ENCODE measurements at places on chromosomes 5 and 9.

- no peak for DNase-seq
Measured at GRCh38 chr5:122844910-122845228, 544 bp upstream of the SNX24 start.

DNA sequence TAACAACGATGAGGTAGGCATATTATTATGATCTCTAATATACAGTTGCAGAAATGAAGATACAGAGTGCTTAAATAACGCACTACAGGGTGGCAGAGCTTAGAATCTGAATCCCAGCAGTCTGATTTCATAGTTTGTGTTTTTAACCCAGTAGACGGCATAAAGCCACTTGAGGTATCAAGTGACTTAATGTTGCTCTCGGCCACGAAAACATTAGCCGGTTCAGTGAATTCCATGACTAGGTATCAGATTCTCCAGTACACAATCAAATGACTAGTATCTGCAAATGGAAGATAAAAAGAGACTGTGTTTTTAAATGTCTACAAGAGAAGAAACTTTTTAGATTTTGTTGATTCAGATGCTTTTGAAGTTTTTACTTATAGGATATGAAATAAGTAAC lies 24.8 kb downstream of the SMC2 start:
- DNase-seq, result no peak

DNA sequence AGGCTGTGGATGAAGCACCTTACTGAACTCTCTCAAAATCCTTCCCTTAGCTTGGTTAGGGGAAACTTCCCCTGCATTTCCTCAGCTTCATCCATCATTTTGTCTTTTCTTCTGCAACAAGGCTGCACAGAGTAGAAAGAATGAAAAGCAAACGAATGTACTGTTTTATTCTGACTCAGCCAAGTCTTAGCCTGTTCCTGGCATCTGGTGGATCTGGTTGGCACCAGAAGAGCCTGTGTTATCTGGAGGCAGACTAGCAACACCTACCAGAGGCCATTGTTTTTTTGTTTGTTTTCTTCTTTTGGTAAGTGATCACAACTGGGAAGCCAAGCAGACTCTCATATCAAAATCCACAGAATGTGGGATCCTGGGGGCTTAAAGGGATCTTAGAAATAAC lies 200.7 kb downstream of the FANCC start:
- DNase-seq, result peak; percentile 21

DNA sequence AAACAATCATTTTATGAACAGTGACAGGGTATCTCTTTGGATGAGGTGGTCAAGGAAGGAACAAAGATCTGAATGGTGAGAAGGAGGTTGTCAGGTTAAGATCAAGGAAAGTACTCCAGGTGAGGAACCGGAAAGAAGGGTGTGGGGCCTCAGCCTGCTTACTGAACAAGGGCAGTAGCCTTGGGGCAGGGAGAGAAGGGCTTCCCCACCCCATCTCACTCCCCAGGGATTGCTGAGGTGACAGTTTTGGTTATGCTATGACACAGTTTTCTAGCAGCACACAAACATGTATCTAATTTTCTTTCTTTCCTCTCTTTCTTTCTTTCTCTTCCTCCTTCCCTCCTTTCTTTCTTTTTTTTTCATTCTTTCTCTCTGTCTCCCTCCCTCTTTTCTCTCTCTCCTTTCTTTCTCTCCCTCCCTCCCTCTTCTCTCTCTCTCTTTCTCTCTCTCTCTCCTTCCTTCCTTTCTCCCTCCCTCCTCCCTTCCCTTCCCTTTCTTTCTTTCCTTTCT lies 4.1 kb upstream of the HDHD3 start:
- no peak for DNase-seq

GRCh38 chr9:129897263-129897662 lies 62.0 kb downstream of the USP20 start:
- no peak for DNase-seq

DNA sequence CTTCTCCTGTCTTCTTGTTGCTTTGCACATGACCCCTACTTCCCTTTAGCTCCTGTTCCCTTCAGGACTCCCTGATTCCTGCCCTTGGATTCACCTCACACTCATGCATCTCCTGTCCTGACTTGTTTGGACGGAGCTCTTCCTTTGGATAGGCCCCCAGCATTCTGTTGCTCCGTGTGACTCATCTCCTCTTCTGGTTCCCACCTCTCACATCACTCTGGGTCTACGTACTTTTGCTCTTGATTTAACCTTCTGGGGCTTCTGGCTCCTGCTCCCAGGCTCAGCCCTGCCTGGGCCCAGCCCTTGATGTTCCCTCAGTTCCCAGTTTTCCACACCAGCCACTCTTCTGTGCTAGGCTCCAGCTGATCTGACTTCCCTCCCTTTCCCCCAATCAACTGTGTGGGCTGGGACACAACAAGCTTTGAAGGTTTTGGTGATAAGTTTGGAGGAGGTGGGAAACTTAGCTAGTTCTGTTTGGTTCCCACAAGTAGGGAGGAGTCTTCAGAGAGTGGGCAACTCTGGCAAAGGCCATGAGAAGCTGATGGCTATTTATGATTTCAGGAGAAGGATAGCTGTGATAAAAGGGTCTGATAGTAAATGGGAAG lies 331.5 kb downstream of the ARHGEF28 start:
- DNase-seq, result no peak

DNA sequence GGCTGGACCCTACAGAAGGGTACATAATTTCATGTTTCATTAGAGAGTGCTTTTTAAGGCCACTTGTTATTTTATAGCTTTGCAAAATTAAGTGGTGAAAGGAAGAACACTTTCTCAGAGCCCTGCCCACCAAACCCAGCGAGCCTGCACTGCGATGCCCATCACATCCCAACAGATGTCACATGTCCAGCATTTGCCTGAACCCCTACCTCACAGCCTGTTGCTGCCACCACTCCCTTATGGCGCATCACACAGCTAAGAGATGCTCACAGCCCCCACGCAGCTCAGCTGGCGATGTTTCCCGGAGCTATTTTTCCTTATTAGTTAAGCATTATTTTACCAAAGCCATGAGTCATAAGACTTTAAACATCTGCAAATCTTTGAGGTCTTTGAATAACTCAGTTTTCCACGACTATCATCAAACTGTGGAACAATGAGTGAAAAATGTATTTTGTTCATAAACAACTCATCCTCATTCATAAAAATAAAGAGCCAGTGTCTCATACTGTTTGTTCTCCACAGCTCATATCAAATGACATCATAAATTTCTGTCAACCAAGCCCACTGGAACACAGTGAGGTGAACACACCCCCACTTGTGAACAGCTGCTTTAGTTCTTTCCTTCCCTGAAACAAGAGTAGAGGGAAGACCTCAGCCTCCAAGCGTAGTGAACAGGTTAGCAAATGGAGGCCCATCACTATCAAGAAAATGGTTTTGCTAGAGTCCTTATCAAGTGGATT lies 104.9 kb downstream of the SYK start:
- DNase-seq, result no peak

- DNase-seq, result no peak
Measured at GRCh38 chr5:313806-314376, 7.6 kb upstream of the AHRR start.

DNA sequence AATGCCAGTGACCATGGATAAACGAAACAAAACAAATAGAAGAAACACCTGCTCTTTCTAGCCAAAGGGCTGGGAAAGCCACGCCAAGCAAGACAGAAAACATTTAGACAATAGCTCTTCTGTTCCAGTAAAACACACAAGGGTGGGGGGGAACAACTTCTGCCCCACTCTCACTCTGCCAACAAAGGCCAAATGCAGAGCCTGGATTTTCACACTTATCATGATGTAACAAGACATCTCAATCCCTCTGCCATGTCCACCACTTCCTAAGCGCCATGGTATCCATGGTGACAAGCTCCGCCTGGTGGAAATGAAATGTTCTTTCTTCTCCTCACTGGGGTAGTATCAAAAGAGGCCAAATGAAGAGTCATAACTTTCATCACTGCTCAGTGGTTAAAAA lies 60.6 kb downstream of the DRD1 start:
- DNase-seq, result no peak

DNA sequence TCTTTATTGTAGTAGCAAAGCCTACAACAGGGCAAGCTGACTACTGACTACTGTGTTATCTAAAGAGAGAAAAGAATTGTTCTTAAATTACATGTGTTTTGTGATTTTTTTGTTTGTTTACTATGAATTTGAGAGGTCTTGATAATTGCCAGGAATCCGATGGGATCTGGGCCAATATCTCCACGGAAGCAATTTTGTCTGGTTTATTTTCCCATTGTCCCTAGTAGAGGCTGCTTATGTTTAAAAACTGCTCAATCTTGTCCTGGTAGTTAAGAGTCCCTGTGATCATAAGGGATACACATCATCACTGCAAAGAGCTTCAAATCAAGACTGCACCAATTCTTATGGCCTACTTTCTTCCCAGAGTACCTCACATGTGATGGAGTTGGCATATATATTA lies 94.4 kb downstream of the GLDC start:
- no peak for DNase-seq

GRCh38 chr5:88944751-88945531 lies 62.0 kb upstream of the MEF2C start:
- DNase-seq, result no peak

DNA sequence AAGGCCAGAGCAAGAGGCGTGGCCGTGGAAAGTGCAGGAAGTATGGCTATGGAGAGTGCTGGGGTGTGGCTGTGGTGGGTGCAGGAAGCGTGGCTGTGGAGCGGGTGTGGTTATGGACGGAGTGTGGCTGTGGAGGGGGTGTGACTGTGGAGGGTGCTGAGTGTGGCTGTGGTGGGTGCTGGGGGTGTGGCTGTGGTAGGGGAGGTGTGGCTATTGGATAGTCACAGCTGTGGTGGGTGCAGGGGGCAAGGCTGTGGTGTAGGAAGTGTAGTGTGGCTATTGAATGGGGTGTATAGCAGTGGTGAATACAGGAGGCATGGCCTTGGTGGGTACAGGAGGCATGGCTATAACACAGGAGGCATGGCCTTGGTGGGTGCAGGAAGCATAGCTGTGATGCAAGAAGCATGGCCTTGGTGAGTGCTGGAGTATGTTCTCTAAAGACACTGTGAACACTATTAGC lies 40.8 kb upstream of the SPATA31C2 start:
- no peak for DNase-seq

DNA sequence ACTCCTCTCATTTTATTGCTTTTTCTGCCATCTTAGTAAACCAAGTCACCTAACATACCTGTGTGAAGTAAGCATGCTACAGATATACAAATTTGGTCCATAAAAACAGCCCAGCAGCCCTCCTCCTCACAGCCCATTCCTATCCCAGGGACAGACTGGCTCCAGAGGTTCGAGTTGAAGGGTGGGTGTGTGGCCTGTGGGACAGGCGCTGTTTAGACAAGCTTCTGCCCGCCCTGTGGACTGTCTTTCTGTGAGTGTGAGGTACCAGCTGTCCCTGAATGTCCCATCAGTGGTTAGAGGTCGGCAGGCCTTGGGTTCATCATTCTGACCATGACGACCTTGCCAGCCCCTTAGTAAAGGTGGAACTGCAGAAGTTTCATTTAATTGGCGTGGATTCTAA lies 82.0 kb downstream of the WNK2 start:
- no peak for DNase-seq

DNA sequence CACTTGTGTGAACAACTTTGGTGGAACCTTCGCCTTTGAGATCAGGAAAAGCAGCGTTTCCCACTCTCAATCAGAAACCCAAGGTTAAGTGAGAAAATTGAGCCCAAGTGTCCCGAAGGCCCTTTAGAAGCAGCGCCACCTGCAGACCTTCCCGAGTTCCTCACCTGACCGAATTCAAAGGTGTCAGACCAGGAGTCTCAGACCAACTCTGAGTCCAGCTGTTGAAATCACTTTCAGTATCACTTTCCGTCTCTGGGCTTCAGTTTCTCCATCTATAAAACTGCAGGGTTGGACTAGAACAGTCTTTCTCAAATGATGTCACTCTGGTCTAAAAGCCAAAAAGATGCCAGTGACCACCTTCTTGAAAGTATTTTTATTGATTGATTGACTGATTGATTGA lies 31.7 kb upstream of the GRHPR start:
- peak; percentile 8 for DNase-seq

DNA sequence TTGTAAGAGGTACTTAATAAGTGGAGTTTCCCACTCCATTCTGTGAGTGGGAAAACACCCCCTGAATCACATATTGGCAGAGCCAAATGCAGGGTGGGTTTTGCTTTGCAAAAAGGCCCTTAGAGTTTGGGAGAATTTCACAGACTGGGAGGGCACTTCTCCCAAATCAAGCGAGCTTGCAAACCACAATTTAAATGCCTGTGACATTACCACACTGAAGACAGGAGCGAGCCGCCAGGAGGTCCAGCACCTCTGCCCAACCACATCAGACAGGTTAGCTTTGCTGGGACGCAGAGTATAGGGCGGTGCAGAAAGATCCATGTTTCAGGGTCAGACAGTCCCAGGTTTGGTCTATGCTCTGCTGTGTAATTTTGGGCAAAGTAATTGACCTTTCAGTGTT lies 2.3 kb downstream of the ALAD start:
- DNase-seq, result no peak

GRCh38 chr5:172716796-172717313 lies 54.1 kb downstream of the DUSP1 start:
- DNase-seq, result peak; percentile 70

- no peak for DNase-seq
Measured at GRCh38 chr5:38338455-38338854, 80.1 kb downstream of the EGFLAM start.

DNA sequence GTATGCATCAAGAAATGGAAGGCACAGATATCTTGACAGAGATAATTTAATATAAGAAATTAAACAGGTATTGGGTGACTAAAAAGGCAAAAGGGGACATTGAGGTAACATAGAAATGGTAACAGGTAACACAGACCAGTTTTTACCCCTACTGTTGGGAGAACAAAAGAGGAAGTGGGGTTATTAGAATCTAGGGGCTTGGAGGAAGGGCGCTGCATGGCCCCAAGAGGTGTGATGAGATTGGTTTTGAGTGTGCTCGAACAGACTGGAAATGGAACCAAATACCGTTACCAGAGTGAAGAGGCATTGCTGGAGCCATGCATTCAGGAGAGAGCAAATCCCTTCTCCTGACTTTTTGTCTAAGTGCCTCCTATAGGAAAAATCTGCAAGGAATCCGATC lies 193.9 kb downstream of the ALDH1A1 start:
- no peak for DNase-seq

- DNase-seq, result no peak
Measured at GRCh38 chr5:136084698-136085097, 47.9 kb upstream of the SMAD5 start.

DNA sequence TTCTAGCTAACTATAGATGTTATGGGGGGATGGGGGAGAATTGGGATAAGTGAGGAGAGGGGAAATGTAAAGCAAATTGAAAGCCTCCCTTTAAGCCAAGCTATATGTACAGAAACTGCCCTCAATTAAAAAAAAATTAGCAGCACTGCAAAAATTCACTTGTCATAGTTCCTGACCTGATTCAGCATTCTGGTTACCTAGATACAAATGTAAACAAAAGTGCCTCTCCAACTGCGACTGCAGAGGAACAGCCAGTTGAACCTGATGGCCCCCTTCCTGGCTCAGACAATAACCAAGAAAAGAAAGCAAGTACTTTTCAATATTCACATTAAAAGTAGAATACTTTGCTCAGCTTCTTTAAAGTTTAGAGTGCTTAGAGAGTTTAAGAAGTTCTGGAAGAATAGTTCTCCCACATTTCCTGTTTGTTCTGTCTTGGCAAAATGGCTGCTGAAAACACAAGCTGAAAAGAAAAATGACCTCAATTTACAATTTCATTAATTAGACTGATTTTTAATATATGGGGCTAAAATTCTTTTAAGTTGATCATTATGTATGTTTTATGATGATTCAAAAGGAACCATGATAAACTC lies 1.5 kb downstream of the FAM81B start:
- no peak for DNase-seq
